NCI-H774 (cell line): ENCODE measurements at places on chromosomes 7 and 10.

- DNase-seq, result no peak
Measured at GRCh38 chr7:118420888-118421287, 196.4 kb downstream of the ANKRD7 start.

DNA sequence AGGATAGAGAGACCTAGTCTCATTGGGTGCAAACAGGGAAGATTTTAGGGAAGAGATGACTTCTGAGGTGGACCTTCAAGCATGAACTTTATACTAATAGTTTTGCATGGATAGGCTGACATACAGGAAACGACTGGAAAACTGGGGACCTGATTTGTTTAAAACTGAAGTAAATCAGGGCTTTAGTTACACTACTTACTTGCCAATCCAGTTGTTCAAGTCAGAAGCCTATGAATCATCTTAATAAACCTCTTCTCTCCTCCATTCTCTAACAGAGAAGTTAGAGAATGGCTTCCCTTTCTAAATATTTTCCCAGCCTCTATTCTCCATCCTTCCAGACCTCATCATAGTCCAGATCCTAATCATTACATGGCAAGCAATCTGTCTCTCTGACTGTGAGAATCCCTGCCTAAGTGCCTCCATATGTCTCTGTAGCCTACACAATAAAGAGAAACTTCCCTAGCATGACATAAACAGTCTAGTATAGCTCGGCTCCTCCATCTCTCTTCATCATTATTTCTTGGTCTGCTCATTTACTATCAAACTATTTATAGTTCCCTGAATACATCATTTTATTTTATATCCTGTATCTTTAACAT lies 55.8 kb downstream of the PRKG1 start:
- DNase-seq, result no peak

- DNase-seq, result no peak
Measured at GRCh38 chr7:26309089-26309488, 17.4 kb downstream of the SNX10 start.

DNA sequence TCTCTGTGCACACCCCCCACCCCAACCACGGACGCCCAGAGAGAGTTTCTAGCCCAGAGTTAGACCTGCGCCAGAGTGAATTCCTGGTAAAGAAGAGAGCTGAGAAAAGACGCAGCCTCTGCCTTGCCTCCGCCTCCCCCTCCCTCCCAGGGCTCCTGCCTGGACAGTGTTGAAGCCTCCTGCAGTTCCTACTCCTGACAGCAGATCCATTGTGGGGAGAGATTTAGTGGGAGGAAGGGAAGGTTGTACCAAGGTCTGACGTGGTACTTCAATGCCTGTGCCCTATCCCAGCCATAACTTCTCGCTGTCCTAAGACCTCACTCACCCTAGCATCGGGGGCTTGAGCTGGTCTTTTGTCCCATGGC lies 952 bp downstream of the SRRM3 start:
- DNase-seq, result no peak

GRCh38 chr7:35331730-35332678 lies 78.1 kb upstream of the TBX20 start:
- DNase-seq, result no peak
